Activated CD4-positive, alpha-beta T cell treated with anti-CD3 and anti-CD28 coated beads, Interleukin-2, amount 50 U/mL, for 4 hours (primary cell): ENCODE measurements at places on chromosomes 7 and 10.

DNA sequence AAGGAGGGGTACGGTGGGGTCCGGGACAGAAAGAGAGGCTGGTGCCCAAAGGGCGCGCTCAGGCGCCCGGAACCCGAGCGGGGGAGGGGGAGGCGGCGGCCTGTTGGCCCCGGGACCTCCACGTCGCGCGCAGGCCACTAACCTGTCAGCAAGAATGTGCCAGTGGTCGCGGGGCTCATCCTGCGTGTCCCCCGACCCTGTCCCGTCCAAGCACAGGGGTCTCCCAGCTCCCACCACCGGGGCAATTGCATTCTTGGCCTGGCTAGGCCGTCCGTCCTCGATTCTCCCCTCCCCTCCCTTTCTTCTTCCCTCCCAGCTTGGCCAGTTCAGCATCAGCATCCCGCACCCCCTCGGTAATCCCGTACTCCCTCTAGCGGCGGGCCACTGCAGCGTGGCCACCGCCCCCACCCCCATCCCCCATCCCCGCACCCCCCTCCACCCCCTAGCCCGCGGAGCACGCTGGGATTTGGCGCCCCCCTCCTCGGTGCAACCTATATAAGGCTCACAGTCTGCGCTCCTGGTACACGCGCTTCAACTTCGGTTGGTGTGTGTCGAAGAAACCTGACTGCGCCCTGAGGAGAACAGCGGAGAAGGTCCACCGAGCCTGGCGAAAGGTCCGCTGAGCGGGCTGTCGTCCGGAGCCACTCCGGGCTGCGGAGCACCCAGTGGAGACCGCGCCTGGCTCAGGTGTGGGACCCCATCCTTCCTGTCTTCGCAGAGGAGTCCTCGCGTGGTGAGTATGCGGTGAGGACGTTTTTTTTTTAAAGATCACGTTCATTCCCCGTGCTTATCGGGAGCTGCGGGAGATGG lies at the start of gene SGCE:
Gene SGCE (minus strand): TSS at position 286 of the 810 bp plus-strand sequence. CDS start 35 bp downstream, at position 251.
- peak; percentile 29 for DNase-seq

GRCh38 chr10:116952729-116953128 lies 52.3 kb downstream of the SHTN1 start:
- no peak for DNase-seq

- DNase-seq = no peak
These were observed 130.6 kb downstream of the CAMK1D start for GRCh38 chr10:12479924-12480323.

DNA sequence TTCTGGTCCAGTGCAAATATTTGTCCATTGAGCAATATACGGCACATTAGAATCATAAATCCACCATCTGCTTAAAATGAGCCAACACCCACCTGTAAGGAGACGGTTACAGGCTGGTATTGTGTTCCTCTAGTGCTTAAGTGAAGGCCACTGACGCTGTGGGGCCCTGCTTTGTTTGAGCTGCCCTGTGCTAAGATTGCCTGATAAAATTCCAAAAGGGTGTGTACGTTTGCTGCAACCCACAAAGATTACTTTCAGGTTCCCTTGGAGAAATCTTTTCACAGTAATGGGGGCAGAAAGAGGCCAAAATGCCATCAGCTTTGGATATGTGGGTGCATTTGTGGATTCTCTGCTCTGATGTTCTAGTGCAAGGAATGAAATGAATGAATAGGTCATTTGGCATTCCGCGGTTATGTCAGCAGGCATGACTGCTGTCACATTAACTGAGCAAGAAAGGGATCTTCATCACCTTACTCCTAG lies 34.4 kb downstream of the AGR3 start:
- DNase-seq = no peak

- no peak for DNase-seq
These were observed 61.6 kb downstream of the A1CF start for GRCh38 chr10:50823789-50824188.

GRCh38 chr10:90936276-90936659 lies 15.4 kb upstream of the ANKRD1 start:
- no peak for DNase-seq

- DNase-seq = no peak
These were observed 35.3 kb upstream of the CYTH3 start for GRCh38 chr7:6307762-6308161.

GRCh38 chr10:2837674-2838073 lies 229.7 kb upstream of the PFKP start:
- DNase-seq = no peak
